ENCODE measurements at places on chromosomes 5 and 9. TPM values are rescaled to one million over a fixed set of nuclear protein-coding genes. Genes with fewer than 3 reads are reported as not detected.

Gene RFX3
- 1.6 TPM for total RNA-seq

Gene HSPA5
- 387 TPM for total RNA-seq

Gene ZBED3
- total RNA-seq = 4.2 TPM

Gene PROP1
- total RNA-seq = not detected

Gene SMIM15
- total RNA-seq = 68.0 TPM

Gene SPINK1
- 0.95 TPM for total RNA-seq

Gene PIK3R1
- 6.5 TPM for total RNA-seq

Gene ENHO
- 2.0 TPM for total RNA-seq

Gene CAPSL
- not detected for total RNA-seq

Gene SLC34A3
- total RNA-seq = 0.11 TPM

Gene FAF2
- total RNA-seq = 49.2 TPM

Gene ADAMTS2
- total RNA-seq = 0.15 TPM

Gene SPATA31D4
- total RNA-seq = not detected

Gene NCS1
- total RNA-seq = 50.2 TPM

Gene ACOT12
- total RNA-seq = not detected

Gene COL23A1
- not detected for total RNA-seq

Gene IFNB1
- total RNA-seq = not detected

Gene PTGES
- total RNA-seq = 205 TPM

Gene LHX6
- 1.1 TPM for total RNA-seq

Gene TMEM252
- not detected for total RNA-seq

Gene IFNA21
- not detected for total RNA-seq

Gene RLN2
- total RNA-seq = not detected

Gene PRLR
- 0.19 TPM for total RNA-seq

Gene PDCD1LG2
- total RNA-seq = 0.13 TPM

Gene ASS1
- total RNA-seq = 17.7 TPM

Gene FOXD4L3
- not detected for total RNA-seq

Gene PCDHB1
- not detected for total RNA-seq

Gene RORB
- not detected for total RNA-seq

Gene TBC1D13
- total RNA-seq = 20.8 TPM

Gene PRDM9
- not detected for total RNA-seq

Gene FSD1L
- 3.5 TPM for total RNA-seq

Gene SEC24A
- 13.2 TPM for total RNA-seq

Gene OR1J2
- not detected for total RNA-seq

Gene CCNJL
- 12.3 TPM for total RNA-seq

Gene SV2C
- not detected for total RNA-seq

Gene PCDHGC3
- total RNA-seq = 6.5 TPM

Gene PCDHGB4
- 0.79 TPM for total RNA-seq

Gene PHF24
- 0.08 TPM for total RNA-seq

Gene ADGRD2
- not detected for total RNA-seq

Gene WDR38
- not detected for total RNA-seq

Gene HEMGN
- not detected for total RNA-seq

Gene ANKRD55
- not detected for total RNA-seq

Gene PHYHD1
- not detected for total RNA-seq
